ENCODE measurements at places on chromosomes 4 and X.

- no peak for DNase-seq
Observed at GRCh38 chr4:183596067-183596757, 62.8 kb downstream of the RWDD4 start.

DNA sequence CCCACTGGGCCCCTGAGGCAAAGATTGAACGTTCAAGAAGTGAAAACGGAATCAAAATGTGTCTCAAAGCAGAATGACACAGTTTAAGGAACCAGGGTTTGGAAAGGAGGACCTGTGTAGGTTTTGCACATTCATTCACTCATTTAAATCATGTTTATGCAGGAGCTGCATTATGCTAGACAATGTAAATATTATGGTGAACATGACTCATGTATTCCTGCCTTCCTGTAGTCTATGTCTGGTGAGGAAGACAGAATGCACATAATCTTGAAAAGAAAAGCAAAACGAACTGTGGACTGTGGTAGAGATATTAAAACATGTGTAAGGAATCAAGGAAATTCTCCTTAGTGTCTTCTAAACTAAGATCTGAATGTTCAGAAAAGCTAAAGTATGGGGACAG is 311.8 kb upstream of the SMIM31 start:
- no peak for DNase-seq

DNA sequence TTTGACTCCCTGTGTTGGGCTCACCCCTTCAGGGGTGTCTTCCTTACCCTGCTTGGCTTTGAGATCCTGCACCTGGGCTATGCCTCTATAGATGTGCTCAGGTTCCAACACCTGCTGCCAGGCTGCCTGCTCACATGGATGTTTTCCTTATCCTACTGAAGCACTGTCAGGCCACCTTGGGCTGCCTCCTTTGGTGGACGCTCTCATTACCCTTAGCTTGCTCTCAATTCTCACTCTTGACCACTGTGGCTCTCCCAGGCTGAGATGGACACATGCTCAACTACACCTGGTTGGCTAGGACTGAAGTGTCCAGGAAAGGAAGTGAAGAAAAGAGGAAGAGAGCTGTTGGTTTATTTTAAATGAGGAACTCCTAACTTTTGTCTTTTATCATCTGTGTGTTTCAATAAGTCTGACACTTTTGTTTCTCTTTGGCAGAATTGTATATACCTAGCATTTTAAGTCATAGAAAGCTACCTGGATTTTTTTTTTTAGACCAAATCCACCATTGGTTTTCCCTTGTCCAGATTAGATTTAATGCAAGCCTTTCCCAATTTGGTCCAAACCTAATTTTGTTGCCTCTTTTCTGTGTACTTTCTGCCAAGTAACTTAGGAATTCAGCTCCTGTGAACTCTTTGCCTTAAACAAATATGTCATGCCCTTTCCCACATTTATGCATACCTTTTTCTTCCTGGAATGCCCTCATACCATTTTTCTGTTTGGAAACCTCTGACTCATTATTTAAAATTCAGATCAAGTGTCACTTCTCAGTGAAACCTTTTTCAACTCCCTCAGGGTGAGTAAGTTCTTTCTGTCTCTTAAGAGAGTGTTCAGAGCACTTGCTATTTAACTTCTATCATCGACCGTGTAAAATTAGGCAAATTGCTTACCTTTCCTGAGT is 175.8 kb downstream of the GC start:
- DNase-seq, result no peak

DNA sequence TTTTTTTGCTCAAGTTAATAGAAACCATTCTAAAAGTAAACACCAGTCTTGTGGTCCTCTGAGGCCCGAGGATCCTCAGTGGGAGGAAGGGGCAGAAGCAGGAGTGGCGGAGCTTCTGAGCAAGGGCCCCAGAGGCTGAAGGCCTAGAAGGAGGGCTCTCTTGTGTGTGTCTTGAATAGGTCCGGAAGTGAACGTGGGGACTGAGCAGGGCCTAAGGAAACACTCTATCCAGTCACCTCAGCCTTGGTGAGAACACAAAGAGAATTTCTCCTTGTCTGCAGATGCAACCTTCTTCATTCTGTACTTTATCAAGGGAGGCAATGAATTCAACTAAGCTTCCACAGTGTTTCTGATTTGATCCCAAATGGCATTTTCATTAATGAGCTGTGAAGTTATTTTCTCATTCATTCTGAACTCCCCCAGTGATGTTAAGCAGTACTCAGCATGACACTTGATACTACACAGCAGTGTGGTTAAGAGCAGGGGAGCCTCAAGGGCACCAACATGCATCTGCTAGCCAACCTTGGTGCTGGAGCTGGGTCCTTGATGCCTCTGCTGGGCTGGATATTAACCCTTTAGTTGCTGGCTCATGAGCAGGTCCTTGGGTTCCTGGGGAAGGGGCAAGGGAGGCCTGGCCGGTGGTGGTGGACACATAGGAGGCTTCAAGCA is 64.7 kb downstream of the RBM47 start:
- no peak for DNase-seq

DNA sequence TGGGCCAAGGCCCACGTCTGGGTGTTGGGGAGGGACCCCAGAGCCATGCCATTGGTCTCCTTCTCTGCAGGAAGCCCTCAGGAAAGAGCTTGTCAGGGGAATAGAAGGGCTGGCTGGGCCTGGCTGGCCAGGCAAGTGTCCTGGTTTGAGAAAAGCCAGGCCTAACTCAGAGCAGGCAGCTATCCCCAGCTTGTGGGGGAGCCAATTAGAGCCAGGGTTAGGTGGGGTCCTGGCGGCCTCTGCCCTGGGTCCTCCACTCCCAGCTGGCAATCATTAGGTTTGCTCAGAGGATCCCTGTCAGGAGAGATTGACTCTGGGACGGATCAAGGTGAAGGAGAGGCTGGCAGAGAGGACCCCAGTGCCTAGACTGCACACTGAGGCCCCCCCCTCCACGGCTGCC is 64.8 kb downstream of the PJA1 start:
- no peak for DNase-seq

GRCh38 chrX:10529344-10529743 is 91.0 kb downstream of the MID1 start:
- DNase-seq, result no peak

- no peak for DNase-seq
Observed at GRCh38 chr4:157572284-157572683, 351.8 kb downstream of the GRIA2 start.

GRCh38 chr4:166091912-166092510 is 219.0 kb downstream of the TLL1 start:
- DNase-seq, result no peak

- DNase-seq, result no peak
Observed at GRCh38 chr4:120777459-120777858, 145.1 kb downstream of the PRDM5 start.

DNA sequence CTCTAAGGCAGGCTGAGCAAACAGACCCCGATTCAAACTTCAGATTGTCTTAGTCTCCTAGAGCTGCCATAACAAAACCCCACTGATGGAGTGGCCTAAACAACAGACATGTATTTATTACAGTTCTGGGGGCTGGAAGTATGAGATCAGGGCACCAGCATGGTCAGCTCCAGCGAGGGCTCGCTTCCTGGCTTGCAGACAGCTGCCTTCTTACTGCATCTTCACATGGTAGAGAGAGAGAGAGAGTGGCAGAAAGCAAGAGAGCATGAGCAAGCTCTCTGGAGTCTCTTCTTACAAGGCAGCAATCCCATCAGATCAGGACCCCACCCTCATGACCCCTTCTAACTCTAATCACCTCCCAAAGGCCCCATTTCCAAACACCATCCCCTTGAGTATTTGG is 22.3 kb upstream of the SORCS2 start:
- DNase-seq, result no peak

- DNase-seq, result no peak
Observed at GRCh38 chrX:30151964-30152363, 63.4 kb upstream of the MAGEB2 start.

DNA sequence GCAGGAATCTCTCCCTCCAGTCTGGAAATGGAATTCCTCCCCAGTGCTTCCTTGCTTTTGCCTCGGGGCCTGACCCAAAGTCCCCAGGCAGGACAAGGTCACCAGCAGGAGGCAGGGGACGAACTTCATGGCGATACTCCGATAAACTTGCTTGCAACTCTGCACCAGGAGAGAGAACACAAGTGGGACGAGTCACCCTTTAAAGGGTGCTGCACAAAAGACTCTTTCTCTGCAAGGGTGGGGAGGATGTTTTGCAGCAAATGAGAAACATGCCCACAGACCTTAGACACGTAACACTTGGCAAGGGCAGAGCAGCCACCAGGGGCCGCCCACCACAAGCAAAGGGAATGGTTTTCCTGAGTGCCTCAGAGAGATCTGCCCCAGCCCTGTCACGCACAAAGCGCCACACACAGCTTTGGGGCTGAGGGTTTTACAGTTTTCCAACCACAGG is at the start of gene FGFBP2:
Gene FGFBP2, minus strand, starts transcription at position 175 of the 451 bp plus-strand sequence. Its CDS starts 46 bp downstream, at position 129.
- DNase-seq, result no peak

DNA sequence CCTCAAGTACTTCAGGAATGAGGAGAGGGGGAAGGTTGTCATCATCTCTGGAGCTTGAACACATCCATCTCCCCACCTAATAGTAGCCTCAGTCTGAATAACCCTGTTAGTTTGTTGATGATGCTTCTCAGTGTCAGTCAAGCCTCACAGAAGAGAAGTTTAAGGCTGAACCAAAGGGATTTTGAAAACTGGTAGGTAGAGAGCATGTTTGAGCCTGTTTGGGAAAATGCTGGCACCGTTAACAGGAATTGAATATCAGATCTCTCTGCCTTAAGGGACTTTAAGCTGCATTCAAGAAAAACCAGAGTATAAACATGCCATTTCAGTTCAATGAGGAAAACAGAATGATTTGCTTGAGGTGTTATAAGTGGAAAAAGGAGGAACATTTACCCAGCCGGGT is 73.1 kb downstream of the MAPK10 start:
- DNase-seq, result no peak

DNA sequence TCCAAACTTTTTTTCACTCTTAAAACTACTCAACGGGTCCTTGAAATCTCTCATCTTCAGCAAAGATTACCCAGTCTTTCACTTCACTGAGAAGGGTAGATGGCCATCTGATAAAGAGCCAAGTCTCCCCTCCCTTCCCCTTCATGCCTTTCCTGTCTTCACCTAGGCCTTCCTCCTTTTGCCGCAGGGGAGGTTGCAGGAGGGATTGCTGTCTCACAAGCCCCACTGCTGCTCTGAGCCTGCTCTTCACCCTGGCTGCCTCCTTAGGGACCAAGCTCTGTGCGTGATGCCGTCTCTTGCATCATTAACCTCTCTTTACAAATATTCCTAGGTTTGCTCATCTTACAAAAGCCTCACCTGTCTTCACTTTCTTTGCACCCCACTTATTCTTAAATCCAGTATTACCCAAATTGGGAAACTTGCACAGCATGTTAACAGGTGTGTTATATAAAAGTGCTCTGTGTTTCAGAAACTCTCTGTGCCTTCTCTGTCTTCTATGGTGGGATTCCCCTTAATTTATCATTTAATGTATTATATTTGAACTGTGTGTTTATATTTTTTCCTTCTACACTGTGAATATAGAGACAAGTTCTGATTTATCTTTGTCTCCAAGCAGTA is 3.8 kb downstream of the ZFX start:
- no peak for DNase-seq

GRCh38 chr4:185778307-185778706 is 33.7 kb downstream of the SORBS2 start:
- no peak for DNase-seq

DNA sequence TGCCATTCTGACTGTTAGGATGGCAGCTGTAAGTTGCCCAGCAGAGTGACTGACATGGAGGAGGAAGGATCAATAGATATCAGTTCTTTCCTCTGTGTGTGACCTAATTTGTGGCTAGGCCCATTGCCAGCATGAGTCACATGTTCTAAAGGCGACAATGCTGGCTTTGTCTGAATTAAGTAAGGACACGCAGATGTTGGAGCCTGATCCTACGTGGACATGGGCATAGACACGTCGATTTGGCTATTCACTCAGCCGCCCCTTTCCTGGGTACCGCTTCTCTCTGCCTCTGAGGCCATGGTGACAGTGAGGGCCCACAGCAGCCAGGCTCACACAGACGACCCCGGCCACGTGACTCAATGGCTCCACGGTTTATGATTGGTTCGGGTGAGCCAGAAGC is 16.3 kb downstream of the PROM1 start:
- DNase-seq, result no peak

Data from memory B cell (primary cell).